GM23248 (cell line): ENCODE measurements at places on chromosomes 6 and 20.
A peak's percentile ranks its signal among the peaks of the same experiment; 100 is the strongest.

DNA sequence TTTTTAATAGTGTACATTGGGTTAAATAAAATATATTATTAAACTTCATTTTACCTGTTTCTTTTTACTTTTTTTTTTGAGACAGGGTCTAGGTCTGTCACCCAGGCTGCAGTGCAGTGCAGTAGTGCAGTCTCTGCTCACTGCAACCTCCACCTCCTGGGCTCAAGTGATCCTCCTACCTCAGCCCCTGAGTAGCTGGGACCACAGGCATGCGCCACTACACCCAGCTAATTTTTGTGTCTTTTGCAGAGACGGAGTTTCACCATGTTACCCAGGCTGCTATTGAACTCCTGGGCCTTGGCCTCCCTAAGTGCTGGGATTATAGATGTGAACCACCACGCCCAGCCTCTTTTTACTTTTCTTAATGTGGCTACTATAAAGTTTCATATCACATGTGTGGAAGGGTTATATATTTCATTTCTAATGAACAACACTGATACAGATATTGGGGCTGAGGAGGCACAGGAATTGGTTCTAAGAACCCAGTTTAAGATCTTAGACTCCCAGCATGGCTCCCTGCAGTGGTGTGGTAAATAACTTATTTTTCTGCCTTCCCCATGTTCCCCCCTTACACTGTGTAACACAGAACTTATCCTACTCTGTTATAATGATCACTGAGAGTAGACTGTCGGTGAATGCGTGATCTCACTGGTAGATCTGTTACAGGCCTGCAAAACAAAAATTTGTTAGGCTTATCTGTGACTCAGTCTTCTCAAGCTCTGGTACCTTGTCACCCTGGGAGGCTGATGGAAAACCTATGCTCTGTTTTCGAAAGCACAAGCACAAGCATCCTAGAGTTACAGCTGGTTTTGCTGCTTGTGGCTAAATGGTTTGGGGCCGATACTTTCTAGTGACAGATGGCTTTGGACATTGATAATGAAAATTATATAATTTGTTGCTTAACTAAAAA, 5.8 kb upstream of the ATXN1 start:
- H3K36me3 ChIP-seq: no peaks in the 10 kb centered on the region
- peaks cover 72% of the 10 kb centered on the region for H3K4me1 ChIP-seq
- peak overlapping the region; percentile 91 for H3K27ac ChIP-seq
- no peak overlapping the region for H3K4me3 ChIP-seq
- DNase-seq: peak; percentile 59

GRCh38 chr6:132041706-132042105, 90.5 kb upstream of the CCN2 start:
- H3K4me3 ChIP-seq: no peak overlapping the region
- no peaks in the 10 kb centered on the region for H3K36me3 ChIP-seq
- H3K27me3 ChIP-seq: no peaks in the 10 kb centered on the region
- no peaks in the 10 kb centered on the region; the same call in 1 of the 2 replicates for H3K4me1 ChIP-seq
- DNase-seq: no peak
- no peak overlapping the region for H3K27ac ChIP-seq

GRCh38 chr20:41530923-41531322, 87.3 kb downstream of the CHD6 start:
- no peaks in the 10 kb centered on the region for H3K36me3 ChIP-seq
- no peak for DNase-seq
- H3K4me1 ChIP-seq: peaks cover 8% of the 10 kb centered on the region
- H3K27me3 ChIP-seq: no peaks in the 10 kb centered on the region
- H3K4me3 ChIP-seq: no peak overlapping the region
- H3K27ac ChIP-seq: no peak overlapping the region

- peaks cover 3% of the 10 kb centered on the region; the same call in 1 of the 2 replicates for H3K36me3 ChIP-seq
- H3K27me3 ChIP-seq: no peaks in the 10 kb centered on the region
These were observed 5.8 kb upstream of the SDCBP2 start for GRCh38 chr20:1334761-1335160.

GRCh38 chr6:89430201-89430962, 2.6 kb upstream of the ANKRD6 start:
- H3K36me3 ChIP-seq: no peaks in the 10 kb centered on the region
- peaks cover 6% of the 10 kb centered on the region; the same call in 1 of the 2 replicates for H3K4me1 ChIP-seq
- H3K4me3 ChIP-seq: no peak overlapping the region
- no peak for DNase-seq
- H3K27me3 ChIP-seq: peaks cover 36% of the 10 kb centered on the region

GRCh38 chr20:60202046-60202445, 243.8 kb downstream of the CDH26 start:
- H3K36me3 ChIP-seq: no peaks in the 10 kb centered on the region
- DNase-seq: no peak
- no peaks in the 10 kb centered on the region for H3K27me3 ChIP-seq
- H3K4me1 ChIP-seq: no peaks in the 10 kb centered on the region
- no peak overlapping the region for H3K27ac ChIP-seq
- H3K4me3 ChIP-seq: no peak overlapping the region

DNA sequence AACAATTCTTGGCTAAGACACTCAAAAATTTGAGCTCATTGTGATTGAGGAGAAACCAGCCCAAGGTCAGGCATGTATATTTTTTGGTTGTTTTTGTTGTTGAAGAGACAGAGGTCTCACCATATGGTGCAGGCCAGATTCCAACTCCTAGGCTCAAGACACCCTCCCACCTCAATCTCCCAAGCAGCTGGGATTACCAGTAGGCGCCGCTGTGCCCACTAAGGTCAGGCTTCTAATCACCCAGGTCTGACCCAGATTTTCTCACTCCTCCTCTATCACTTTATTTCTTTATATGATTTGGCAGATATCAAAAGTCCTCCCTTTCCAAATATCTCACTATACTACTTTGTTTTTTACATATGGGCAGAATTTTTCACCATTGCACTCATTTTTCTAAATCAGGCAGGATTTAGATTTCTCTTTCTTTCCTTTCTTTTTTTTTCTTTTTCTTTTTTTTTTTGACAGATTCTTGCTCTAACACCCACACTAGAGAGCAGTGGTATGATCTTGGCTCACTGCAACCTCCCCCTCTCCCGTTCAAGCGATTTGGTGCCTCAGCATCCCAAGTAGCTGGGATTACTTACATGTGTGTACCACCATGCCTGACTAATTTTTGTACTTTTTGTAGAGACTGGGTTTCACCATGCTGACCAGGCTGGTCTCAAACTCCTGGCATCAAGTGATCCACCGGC, 1.7 kb upstream of the C6orf141 start:
- H3K4me1 ChIP-seq: peaks cover 16% of the 10 kb centered on the region; the same call in 1 of the 2 replicates
- DNase-seq: no peak
- no peaks in the 10 kb centered on the region for H3K36me3 ChIP-seq
- H3K27me3 ChIP-seq: peaks cover 51% of the 10 kb centered on the region
- H3K4me3 ChIP-seq: no peak overlapping the region
- H3K27ac ChIP-seq: no peak overlapping the region

DNA sequence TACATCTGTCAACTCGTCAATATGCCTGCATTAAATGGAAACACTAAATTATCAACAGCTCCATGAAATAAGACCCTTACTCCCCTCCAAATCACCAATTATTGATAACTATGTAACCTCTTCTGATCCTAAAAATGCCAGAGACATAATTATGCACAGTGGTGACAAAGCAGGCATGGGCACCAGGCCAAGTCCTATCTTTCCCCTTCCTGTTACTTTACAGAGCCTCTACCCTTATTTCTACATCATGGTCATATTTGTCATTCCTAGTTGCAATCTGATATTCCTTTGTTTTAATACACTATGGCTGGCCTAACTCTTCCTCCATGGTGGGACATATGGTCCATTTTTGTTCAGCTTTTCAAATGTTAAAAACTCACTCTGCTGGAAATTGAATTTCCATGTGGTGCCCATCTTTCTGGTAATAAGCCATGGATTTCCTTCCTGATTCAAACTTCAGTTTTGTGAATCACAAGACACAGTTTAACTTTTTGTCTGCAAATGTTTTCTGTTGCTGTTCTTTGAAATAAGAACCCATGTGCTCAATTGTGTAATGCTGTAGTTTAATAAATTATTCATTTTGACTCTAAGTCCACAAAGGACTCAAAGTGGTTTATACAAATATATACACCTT, 41.8 kb upstream of the ARFGEF2 start:
- H3K27ac ChIP-seq: no peak overlapping the region
- no peak overlapping the region for H3K4me3 ChIP-seq
- 0 out of 2 replicates have a peak, but pooled peaks cover 9% of the 10 kb centered on the region for H3K4me1 ChIP-seq
- H3K27me3 ChIP-seq: no peaks in the 10 kb centered on the region
- no peaks in the 10 kb centered on the region for H3K36me3 ChIP-seq
- no peak for DNase-seq

- H3K36me3 ChIP-seq: peaks cover 17% of the 10 kb centered on the region; the same call in 1 of the 2 replicates
- no peak overlapping the region for H3K4me3 ChIP-seq
- H3K4me1 ChIP-seq: peaks cover 31% of the 10 kb centered on the region
- H3K27ac ChIP-seq: no peak overlapping the region
These were observed 27.8 kb upstream of the ERVFRD-1 start for GRCh38 chr6:11139051-11139960.

DNA sequence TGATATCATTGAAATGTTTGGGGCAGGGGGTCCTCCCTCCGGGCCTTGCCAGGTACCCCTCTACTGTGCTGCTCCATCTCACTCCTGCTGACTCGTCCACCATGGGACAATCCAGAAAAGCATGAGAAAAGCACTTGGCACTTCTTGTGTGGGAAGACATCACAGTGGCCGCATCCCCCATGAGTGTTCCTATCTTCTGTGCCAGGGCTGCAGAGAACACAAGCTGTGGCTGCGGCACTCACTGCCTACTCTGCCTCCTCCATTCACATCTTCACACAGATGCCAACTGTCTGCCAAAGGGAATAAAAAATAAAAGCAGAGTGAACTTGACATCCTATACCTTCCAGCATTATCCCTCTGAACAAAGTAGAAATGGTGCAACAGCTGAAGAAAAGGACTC, 117.4 kb upstream of the PROKR2 start:
- no peak overlapping the region for H3K27ac ChIP-seq
- no peak overlapping the region for H3K4me3 ChIP-seq
- no peak for DNase-seq
- no peaks in the 10 kb centered on the region for H3K36me3 ChIP-seq
- H3K27me3 ChIP-seq: peaks cover 15% of the 10 kb centered on the region

- H3K4me1 ChIP-seq: no peaks in the 10 kb centered on the region
- no peak overlapping the region for H3K4me3 ChIP-seq
- no peak overlapping the region for H3K27ac ChIP-seq
- H3K36me3 ChIP-seq: 0 out of 2 replicates have a peak, but pooled peaks cover 6% of the 10 kb centered on the region
- H3K27me3 ChIP-seq: no peaks in the 10 kb centered on the region
These were observed 48.5 kb downstream of the RPF2 start for GRCh38 chr6:111030008-111031007.

DNA sequence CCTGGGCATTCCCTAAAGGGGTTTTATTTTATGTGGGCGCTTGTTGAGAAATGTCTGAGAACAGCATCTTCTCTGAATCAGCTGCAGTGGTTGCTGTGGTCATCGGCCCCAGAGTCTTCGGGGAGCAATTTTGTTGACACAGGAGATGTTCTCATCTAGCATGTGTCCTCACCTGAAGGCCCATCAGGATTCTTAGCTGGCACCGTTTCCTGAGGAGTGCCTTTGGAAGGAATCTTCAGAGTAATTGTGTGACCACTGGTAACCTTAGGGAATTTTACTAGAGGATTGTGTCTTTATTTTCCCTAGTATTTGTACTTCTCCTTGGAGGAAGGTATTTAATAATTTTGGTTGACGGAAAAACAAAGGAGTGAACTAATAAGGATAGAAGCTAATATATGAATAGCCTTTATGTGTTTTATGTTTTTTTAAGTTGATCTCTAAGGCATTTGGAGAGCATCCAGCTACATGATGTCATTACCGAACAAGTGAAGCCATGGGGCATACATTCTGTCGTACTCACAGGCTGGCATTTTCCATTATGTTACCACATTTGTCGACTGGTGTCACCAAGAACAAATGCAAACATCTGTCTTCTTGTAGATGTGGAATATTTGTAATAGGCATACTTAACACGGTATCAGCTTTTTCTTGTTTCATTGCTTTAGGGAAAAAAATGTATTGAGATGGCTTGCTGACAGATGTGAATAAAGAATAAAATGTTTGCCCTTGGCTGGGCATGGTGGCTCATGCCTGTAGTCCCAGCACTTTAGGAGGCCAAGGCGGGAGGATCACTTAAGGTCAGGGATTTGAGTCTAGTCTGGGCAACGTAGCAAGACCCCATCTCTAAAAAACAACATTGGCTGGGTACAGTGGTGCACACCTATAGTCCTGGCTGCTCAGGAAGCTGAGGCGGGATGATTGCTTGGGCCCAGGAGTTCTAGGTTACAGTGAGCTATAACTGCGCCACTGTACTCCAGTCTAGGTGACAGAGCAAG, 41.9 kb downstream of the TULP4 start:
- H3K4me1 ChIP-seq: no peaks in the 10 kb centered on the region
- no peaks in the 10 kb centered on the region for H3K27me3 ChIP-seq
- DNase-seq: peak; percentile 24
- no peaks in the 10 kb centered on the region for H3K36me3 ChIP-seq
- H3K27ac ChIP-seq: no peak overlapping the region

- no peaks in the 10 kb centered on the region for H3K27me3 ChIP-seq
- DNase-seq: peak; percentile 36
- H3K4me1 ChIP-seq: peaks cover 16% of the 10 kb centered on the region
- H3K36me3 ChIP-seq: peaks cover 33% of the 10 kb centered on the region
- peak overlapping the region; percentile 74 for H3K27ac ChIP-seq
These were observed 7.4 kb downstream of the EEF1A1 start for GRCh38 chr6:73513496-73513854.

GRCh38 chr6:105080279-105080678, 99.5 kb downstream of the POPDC3 start:
- H3K4me3 ChIP-seq: no peak overlapping the region
- no peak for DNase-seq
- peaks cover 9% of the 10 kb centered on the region for H3K4me1 ChIP-seq
- H3K36me3 ChIP-seq: no peaks in the 10 kb centered on the region
- no peak overlapping the region for H3K27ac ChIP-seq

GRCh38 chr20:63942250-63942951, 13.8 kb downstream of the UCKL1 start:
- no peak overlapping the region for H3K27ac ChIP-seq
- no peaks in the 10 kb centered on the region for H3K4me1 ChIP-seq
- H3K4me3 ChIP-seq: no peak overlapping the region

- no peak overlapping the region; the same call in 1 of the 2 replicates for H3K4me3 ChIP-seq
- H3K27me3 ChIP-seq: no peaks in the 10 kb centered on the region
- H3K36me3 ChIP-seq: no peaks in the 10 kb centered on the region
- peaks cover 52% of the 10 kb centered on the region for H3K4me1 ChIP-seq
- DNase-seq: peak; percentile 89
- H3K27ac ChIP-seq: peak overlapping the region; percentile 94
These were observed 10.2 kb downstream of the WFDC3 start for GRCh38 chr20:45781391-45781931.

DNA sequence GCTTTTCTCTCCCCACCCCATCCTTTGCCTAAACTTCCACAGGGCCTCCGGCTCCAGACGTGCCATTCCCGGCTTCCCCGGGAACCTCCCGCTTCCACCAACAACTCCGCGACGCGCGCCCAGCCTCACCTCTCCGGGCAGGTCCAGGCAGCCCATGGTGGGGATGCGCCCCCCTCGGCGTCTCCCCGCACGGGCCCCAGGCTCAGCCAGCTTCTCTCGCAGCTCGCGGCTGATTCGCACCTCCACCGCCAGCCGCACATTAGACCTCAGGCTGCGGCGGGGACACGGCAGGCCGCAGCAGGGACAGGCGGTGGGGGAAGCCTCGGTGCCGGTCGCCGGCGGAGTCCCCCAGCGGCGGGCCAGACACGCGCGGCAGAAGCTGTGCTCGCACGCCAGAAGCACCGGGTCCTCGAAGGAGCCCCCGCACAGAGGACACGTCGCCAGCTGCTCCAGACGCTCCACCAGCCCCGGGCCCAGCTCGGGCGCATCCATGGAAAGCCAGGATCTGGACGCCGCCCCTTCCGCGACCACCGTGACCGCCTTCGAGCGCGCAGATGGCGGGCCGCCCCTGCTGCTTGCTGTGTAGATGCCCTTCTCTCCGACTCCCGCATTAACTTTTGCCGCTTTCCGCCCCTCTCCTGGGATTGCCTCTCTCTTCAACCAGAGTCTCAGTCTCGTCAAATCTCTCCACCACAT, at the start of gene RNF39:
RNF39 (minus strand) TSS at position 676 of the 696 bp plus-strand sequence; CDS start at position 492, 184 bp downstream.
- H3K4me3 ChIP-seq: peak within 1 kb of the TSS; percentile 51
- no peak within 1 kb of the TSS for H3K27ac ChIP-seq
- no peaks in the 10 kb centered on the region for H3K36me3 ChIP-seq
- no peaks in the 10 kb centered on the region for H3K4me1 ChIP-seq
- DNase-seq: no peak
- H3K27me3 ChIP-seq: peaks cover 81% of the 10 kb centered on the region
